H4 (cell line): ENCODE measurements at places on chromosomes 2 and 18. TPM values are rescaled to one million over a fixed set of nuclear protein-coding genes. Genes with fewer than 3 reads are reported as not detected.

Gene HRH4
- 0.17 TPM in 1 of 2 replicates, not detected in the other for total RNA-seq

Gene C1GALT1C1L
- 3.9 and 4.2 TPM in 2 replicates for total RNA-seq

Gene ANKRD29
- total RNA-seq, result 8.4 and 8.9 TPM in 2 replicates

Gene SULT1C4
- 0.23 TPM in 1 of 2 replicates, not detected in the other for total RNA-seq

Gene ABCG8
- not detected in 2 replicates for total RNA-seq

Gene SLC11A1
- total RNA-seq, result 0.04 and 0.10 TPM in 2 replicates

Gene EVA1A
- total RNA-seq, result 13.8 and 16.6 TPM in 2 replicates

Gene ALPI
- total RNA-seq, result not detected in 2 replicates

Gene PLB1
- total RNA-seq, result 0.10 and 0.21 TPM in 2 replicates

Gene SMARCAL1
- total RNA-seq, result 5.2 and 11.5 TPM in 2 replicates

Gene STK39
- total RNA-seq, result 9.2 and 12.6 TPM in 2 replicates

- no peak for DNase-seq
Measured at GRCh38 chr2:125634662-125635061, 1021.3 kb upstream of the GYPC start.

DNA sequence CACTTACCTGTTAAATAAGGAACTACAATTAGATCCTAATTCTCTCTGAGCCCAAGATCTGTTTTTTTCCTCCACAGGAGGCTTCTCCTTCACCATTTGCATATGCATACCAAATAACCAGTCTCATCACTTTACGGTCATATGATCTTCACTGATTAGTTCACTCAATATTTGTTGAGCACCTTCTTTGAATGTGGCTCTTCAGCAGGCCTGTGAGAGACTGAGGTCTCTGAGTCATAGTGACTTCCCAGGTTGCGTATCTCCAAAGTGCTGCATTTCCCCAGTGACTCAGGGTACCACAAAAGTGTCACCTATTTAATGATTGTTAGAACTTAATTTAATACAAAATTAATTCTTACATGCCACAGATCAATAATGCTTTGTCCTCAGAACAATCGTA, 108.8 kb upstream of the TRIB2 start:
- no peak for DNase-seq

GRCh38 chr2:232030229-232030628, 68.7 kb downstream of the DIS3L2 start:
- DNase-seq, result no peak

DNA sequence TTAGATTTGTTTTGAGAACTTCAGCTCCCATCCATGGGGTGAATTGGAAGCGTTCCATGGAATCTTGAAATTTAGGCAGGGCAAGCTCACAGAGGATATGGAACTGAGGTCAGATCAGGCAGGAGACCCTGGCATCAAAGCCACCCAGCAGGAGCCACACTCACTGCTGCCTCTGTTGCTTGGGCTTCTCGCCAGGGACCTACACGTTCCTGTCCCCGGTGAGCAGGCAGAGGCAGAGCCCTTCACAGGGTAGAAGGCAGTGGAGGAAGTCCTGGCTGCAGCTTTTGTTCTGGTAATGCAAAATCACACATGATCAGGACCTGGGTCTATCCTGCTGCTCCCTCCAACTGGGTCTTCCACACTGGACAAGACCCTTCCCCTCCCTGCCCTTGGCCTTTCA, 42.1 kb downstream of the CAPN13 start:
- DNase-seq, result no peak

- DNase-seq, result no peak
Measured at GRCh38 chr2:25418944-25419677, 77.4 kb upstream of the DNMT3A start.

- DNase-seq, result peak; percentile 35
Measured at GRCh38 chr2:7083580-7084509, 166.6 kb downstream of the RNF144A start.

- DNase-seq, result no peak
Measured at GRCh38 chr2:237927986-237928385, 38.8 kb upstream of the UBE2F start.

- no peak for DNase-seq
Measured at GRCh38 chr2:56676966-56677365, 493.2 kb downstream of the CCDC85A start.

GRCh38 chr2:153890576-153890975, 18.9 kb downstream of the GALNT13 start:
- DNase-seq, result no peak

- peak; percentile 8 for DNase-seq
Measured at GRCh38 chr2:187689372-187689771, 135.1 kb upstream of the TFPI start.

DNA sequence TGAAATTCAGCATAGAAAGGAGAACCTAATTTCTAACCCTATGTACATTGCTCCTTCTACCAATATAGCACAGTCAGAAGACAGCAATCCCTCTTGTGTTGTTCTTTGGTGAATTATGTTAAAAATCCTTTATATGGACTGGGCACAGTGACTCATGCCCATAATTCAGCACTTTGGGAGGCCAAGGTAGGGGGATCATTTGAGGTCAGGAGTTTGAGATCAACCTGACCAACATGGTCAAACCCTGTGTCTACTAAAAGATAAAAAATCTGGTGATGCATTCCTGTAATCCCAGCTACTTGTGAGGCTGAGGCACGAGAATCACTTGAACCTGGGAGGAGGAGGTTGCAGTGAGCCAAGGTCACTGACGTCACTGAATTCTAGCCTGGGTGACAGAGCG, 195.6 kb downstream of the TMX3 start:
- DNase-seq, result no peak

- no peak for DNase-seq
Measured at GRCh38 chr18:56379256-56379655, 259.1 kb downstream of the TXNL1 start.

GRCh38 chr18:62998443-62998842, 283.1 kb downstream of the PHLPP1 start:
- DNase-seq, result no peak

- DNase-seq, result no peak
Measured at GRCh38 chr18:7711495-7711894, 144.4 kb downstream of the PTPRM start.

DNA sequence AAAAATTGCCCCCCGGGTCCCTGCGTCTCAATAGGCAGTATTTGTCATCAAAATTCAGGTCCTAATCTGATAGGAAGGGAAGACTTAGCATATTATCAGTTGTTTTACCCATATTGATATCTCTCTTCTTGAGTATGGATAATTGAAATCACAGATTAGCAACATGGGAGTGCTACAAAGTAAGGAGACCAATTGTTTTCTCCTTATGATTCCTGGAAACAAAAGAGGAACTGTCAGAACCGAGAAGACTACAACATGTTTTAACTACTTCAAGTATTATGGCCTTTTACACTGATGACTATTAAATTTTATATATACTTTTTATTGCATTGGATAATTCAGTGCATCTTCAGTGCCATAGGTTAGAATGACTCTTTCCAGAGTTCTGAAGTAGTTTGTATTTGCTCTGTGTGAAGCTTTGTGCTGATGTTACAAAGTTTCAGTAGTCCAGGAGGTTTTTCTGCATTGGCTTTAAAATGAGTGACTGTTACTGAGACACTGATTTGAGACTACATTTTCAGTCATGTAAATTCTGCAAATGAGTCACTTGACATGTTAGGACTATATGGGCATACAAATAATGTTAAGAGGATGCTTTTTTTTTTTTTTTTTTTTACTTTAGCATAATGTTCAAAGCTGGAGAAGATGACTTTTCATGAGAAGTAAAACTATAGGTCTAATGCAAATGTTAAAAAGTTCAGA, 19.7 kb upstream of the TLK1 start:
- no peak for DNase-seq

DNA sequence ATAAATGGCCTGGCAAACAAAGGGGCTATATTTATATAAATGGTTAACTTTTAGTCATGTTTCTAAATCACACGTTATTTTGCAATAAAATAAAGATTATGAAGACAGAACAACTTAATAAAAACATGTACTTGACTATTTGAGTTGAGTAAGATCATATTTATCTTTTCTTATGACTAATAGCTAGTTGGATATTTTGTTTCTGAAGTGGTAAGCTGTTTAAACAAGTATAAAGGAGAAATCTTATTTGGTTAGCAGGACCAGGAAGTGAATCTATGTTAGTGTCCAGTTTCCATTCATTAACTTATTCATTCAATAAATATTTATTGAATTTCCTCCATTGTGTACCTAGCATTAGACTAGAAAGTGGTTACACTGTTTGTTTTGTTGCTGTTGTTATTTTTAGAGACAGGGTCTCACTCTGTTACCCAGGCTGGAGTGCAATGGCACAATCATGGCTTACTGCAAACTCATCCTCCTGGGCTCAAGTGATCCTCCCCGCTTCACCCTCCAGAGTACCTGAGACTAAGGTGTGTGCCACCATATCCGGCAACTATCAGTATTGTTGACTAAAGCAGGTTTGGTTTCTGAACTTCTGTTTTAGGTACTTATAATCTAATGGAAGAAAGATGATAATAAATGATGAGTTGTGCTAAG, 312.6 kb downstream of the DPP10 start:
- no peak for DNase-seq

DNA sequence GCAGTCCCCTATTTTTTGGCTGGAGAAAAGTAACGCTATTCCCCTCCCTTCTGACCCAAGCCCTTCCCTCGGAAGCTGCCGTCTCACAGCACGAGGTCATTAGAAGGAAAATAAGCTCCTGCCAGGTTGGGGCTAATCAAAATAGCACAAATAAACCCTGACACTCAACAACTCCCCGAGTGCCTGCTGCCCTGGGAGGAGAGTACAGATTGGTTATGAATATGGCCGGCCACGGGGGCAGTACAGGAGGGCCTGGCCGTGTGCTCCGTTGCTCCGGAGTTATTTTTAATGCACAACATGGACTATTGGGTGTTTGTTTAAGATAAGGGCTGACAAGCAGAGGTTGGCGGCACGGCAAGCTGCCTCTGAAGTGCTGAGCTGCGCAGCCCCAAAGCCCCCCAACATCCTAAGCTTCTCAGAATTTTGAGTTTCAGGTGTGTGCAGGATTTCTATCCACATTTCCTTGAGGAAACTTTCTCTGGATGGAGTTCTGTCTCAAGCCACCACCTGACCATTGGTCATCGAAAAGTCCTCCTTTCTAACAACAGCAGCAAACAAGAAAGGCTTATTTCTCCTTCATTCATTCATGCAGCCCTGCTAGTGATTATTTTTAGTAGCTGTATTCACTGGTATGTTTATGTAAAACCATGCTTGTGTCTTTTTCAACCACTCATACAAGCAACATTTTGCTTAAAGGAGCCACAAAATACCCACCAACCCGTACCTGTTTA, 58.7 kb downstream of the PAX3 start:
- DNase-seq, result no peak

DNA sequence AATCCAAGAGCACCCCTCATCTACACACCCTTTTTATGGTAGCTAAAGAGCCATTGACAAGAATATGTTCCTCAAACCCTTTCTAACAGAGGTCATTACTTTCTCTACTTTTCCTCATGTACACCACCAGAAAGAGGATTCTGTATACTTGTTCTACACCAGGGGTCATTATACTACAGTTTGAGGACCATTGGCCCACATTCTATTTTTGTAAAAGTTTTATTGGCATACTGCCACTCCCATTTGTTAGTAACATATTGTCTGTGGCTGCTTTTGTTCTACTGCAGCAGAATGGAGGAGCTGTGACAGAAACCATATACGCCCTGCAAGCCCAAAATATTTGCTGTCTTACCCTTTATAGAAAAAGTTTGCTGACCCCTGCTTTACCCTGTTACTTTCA, 14.3 kb downstream of the HTR2B start:
- no peak for DNase-seq

GRCh38 chr2:83394134-83394904, 1064.8 kb downstream of the SUCLG1 start:
- no peak for DNase-seq

DNA sequence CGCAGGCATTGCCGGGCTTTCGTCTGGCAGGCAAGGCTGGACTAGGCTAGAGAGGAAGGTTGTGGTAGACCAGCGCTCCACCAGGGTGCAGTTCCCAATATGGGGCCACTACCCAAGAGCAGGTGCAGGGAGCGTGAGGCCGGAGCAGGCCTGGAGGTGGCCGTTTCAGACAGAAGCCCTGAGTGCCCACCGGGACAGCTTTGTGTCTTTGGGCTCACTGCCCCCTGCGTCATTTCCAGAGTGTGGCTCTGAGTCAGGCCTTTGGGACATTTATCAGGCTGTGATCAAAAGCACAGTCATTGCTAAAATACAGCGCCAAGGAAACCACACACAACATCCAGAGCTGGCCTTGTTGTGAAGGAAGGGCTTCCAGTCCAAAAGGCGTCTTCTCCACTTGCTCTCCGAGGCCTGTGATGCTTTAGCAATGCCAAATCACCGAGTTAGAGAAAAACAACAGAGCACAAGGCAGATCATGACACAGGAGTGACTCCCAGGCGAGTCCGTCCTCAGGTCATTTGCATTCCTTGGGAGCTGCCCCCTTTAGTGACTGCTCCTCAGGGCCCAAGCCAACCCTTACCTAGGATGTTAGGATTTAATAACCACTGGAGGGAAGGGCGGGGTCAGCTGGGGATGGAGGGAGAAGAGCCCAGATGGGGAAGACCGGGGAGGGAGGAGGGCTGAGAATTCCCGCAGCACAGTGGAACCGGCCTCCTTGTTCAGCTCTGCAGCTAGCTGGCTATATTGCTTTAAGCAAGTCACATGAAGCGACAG, 42.3 kb downstream of the RFX8 start:
- no peak for DNase-seq
